ENCODE measurements at places on chromosomes 1 and 21. TPM values are rescaled to one million over a fixed set of nuclear protein-coding genes. Genes with fewer than 3 reads are reported as not detected.

The BMP8B gene
- total RNA-seq = 0.28 TPM

The CHI3L1 gene
- 4.0 TPM for total RNA-seq

The RIMS3 gene
- 6.2 TPM for total RNA-seq

The TAS1R1 gene
- 0.33 TPM for total RNA-seq

The TBX15 gene
- 0.08 TPM for total RNA-seq

The CRP gene
- total RNA-seq = 1.7 TPM

The RNASEL gene
- 9.7 TPM for total RNA-seq

DNA sequence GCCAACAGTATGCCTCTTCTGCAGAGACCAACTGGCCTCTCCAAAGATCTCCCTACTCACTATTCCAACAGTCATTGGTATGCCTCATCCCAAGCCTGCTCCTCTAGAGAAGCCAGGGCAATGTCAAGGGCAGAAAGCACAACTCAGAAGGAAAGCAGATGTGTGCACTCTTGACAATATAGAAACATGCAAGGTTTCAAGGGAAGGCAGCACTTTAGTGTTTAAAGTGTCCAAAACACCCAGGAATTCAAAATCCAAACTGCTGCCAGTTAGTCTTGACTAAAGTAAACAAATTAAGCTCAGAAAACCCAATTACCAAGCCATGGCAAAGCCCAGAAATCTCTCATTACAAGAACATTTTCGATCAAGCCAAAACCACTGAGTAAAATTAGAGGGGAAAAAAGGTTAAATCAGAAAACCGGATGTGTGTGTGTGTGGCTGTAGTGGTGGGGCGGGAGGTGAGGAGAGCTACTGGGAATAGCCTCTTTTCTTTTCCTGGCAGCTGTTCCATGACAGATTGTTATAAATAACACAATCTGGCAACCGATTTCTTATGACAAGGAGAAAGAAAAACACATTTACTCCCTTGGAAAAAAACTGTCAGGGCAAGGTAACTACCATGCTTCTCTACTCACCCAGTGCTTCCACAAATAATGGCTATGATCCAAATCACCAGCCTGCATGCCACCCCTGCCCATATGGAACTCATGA is 39.2 kb downstream of the EIF2B3 start:
- H3K4me3 ChIP-seq = no peak overlapping the region
- H3K4me1 ChIP-seq = peaks cover 7% of the 10 kb centered on the region
- DNase-seq = peak; percentile 33
- no peaks in the 10 kb centered on the region for H3K27me3 ChIP-seq
- H3K27ac ChIP-seq = peak overlapping the region; percentile 9

DNA sequence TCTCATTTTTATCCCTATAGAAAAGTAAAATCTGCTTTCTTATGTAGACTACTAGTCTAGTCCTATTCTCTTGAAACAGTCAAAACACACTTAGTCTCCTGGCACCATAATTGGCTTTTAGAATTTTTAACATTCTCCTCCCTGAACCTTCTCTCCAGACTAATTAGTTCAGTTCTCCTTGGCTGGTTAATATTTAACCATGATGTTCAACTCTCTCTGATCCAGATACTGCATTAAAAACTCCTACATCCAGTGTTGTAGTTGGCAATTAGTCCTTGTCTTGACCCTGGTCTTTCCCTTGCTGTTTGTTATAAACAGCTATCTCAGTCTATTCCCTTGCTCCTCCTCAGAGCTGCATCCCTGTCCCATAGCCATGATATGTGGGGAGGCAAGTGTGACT is 422.9 kb upstream of the BEND5 start:
- H3K4me3 ChIP-seq = no peak overlapping the region
- no peak for DNase-seq
- H3K27ac ChIP-seq = no peak overlapping the region
- H3K4me1 ChIP-seq = no peaks in the 10 kb centered on the region
- H3K27me3 ChIP-seq = no peaks in the 10 kb centered on the region

GRCh38 chr1:19455353-19455752 is 30.0 kb downstream of the CAPZB start:
- H3K4me1 ChIP-seq = peaks cover 61% of the 10 kb centered on the region
- no peaks in the 10 kb centered on the region for H3K36me3 ChIP-seq
- no peaks in the 10 kb centered on the region for H3K27me3 ChIP-seq
- no peak overlapping the region for H3K4me3 ChIP-seq
- H3K27ac ChIP-seq = peak overlapping the region; percentile 48

- no peaks in the 10 kb centered on the region for H3K36me3 ChIP-seq
- no peaks in the 10 kb centered on the region for H3K27me3 ChIP-seq
- H3K4me3 ChIP-seq = no peak overlapping the region
- no peaks in the 10 kb centered on the region for H3K4me1 ChIP-seq
- no peak for DNase-seq
- H3K27ac ChIP-seq = no peak overlapping the region
Measured at GRCh38 chr1:115564201-115564600, 77.6 kb upstream of the VANGL1 start.

DNA sequence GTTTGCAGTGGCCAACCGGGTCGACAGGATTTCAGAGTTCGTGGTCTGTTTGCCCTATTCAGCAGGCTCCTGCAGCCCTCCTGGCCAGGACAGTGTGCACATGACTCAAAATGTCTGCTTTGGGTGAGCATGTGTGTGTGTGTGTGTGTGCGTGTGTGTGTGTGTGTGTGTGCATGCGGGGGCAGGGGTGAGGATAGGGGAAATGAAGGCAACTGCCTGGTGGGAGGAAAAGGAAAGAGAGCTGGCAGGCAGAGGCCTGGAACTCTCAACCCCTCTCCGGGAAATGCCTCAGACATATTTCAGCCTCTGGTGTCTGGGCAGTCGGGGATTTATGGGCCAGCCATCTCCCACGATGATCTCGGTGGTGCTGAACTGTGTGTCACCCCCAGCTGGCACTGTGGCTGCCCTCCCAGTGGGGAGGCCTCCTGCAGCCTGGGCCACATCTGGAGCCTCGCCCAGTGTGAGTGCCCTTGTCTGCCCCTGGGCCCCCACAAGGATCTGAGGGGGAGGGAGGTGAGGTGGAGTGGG is 15.2 kb downstream of the CDCP2 start:
- no peaks in the 10 kb centered on the region for H3K36me3 ChIP-seq
- no peak overlapping the region for H3K27ac ChIP-seq
- H3K4me3 ChIP-seq = no peak overlapping the region
- peak; percentile 37 for DNase-seq

GRCh38 chr1:93573940-93574469 is 107.6 kb downstream of the BCAR3 start:
- H3K36me3 ChIP-seq = no peaks in the 10 kb centered on the region
- no peaks in the 10 kb centered on the region for H3K4me1 ChIP-seq
- H3K27me3 ChIP-seq = no peaks in the 10 kb centered on the region

GRCh38 chr1:22376976-22377375 is 74.7 kb upstream of the ZBTB40 start:
- no peaks in the 10 kb centered on the region for H3K4me1 ChIP-seq
- H3K4me3 ChIP-seq = no peak overlapping the region
- DNase-seq = no peak

GRCh38 chr1:161001525-161001924 is 19.4 kb downstream of the F11R start:
- H3K27ac ChIP-seq = no peak overlapping the region
- H3K4me3 ChIP-seq = no peak overlapping the region
- H3K36me3 ChIP-seq = no peaks in the 10 kb centered on the region
- no peaks in the 10 kb centered on the region for H3K4me1 ChIP-seq
- H3K27me3 ChIP-seq = no peaks in the 10 kb centered on the region

- no peak overlapping the region for H3K4me3 ChIP-seq
- no peaks in the 10 kb centered on the region for H3K36me3 ChIP-seq
- no peaks in the 10 kb centered on the region for H3K4me1 ChIP-seq
- H3K27ac ChIP-seq = no peak overlapping the region
Measured at GRCh38 chr1:90502696-90503095, 214.4 kb downstream of the BARHL2 start.

DNA sequence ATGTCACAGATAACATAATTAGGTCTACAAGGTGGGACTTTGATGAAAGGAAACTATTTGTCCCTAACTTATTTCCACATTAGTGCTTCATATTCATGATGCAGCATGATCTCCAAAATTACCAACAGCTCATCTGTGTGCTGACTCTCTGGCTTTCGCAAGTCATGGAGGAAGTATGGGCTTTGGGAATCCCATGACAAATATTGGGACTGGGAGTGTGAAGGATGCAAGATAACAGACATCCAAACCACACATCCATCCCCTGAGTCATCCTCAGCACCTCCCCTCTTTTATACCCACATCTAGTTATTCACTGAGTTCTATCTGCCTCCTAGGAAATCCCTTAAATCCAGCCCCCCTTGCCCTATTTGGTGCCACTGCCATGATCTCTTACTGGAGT is 102.8 kb upstream of the COL24A1 start:
- no peak overlapping the region for H3K27ac ChIP-seq
- no peaks in the 10 kb centered on the region for H3K36me3 ChIP-seq
- H3K27me3 ChIP-seq = no peaks in the 10 kb centered on the region
- no peak overlapping the region for H3K4me3 ChIP-seq
- no peak for DNase-seq

DNA sequence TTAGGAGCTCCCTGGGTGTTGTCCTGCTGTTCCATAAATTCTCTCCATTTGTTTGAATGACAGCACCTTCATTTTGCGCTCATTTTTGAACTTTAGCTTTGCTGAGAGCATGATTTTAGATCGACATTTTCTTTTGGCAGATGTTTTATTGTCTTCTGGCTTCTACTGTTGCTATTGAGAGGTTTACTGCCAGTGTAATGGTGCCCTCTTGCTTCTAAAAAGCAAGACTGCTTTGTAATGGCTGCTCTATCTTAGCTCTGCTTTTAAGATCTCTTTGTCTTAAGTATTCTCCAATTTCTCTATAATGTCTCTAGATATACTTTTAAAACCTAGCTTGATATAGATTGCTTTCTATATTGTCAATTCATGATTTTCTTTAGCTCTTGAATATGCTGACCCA is 27.8 kb downstream of the THEM4 start:
- no peak overlapping the region for H3K27ac ChIP-seq
- H3K36me3 ChIP-seq = no peaks in the 10 kb centered on the region
- no peaks in the 10 kb centered on the region for H3K27me3 ChIP-seq
- H3K4me1 ChIP-seq = no peaks in the 10 kb centered on the region
- no peak for DNase-seq

Measured in ovary (tissue), 10 donors.